Activated T-cell treated with anti-CD3 and anti-CD28 coated beads, Interleukin-2, amount 50 U/mL, for 24 hours (primary cell): ENCODE measurements at places on chromosomes 1 and 21.

DNA sequence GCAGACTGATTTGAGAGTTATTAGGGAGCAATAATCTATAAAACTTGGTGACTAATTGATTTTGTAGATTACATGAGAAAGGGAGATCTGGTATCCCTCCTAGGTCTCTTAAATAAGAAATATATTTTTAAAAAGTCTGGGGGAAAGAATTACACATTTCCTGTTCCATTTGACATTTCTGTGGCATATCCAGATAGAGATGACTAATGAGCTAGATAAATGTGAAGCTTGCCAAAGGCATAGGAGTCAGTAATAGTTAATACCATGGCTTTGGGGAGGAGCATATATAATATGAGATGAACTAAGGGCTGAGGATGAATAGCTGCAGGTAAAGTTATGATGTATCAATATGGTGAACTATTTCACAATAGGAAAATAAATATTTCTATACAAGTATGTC, 663.7 kb downstream of the PTPRC start:
- peaks cover 23% of the 10 kb centered on the region for H3K4me1 ChIP-seq
- no peak for DNase-seq
- H3K36me3 ChIP-seq = no peaks in the 10 kb centered on the region
- H3K4me3 ChIP-seq = no peak overlapping the region

DNA sequence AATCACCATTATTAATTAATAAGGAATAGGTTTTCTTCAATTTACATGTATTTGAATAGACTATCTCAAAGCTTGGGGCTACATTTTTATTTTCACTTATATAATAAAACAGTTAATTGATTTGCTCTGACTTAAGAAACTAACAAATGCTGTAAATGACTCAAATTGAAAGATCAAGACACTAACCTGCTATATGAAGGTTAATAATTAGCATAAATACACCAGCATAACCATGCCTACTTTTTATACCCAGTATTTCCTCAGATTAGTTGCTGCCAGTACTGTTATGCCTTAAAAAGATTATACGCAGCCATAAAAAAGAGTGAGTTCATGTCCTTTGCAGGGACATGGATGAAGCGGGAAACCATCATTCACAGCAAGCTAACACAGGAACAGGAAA, 1545.1 kb downstream of the AMY1C start:
- no peak overlapping the region for H3K27ac ChIP-seq
- no peaks in the 10 kb centered on the region for H3K36me3 ChIP-seq
- no peaks in the 10 kb centered on the region for H3K4me1 ChIP-seq
- no peak for DNase-seq
- no peak overlapping the region for H3K4me3 ChIP-seq
- no peaks in the 10 kb centered on the region for H3K27me3 ChIP-seq

GRCh38 chr1:20250340-20250989, 40.2 kb upstream of the VWA5B1 start:
- H3K4me1 ChIP-seq = peaks cover 26% of the 10 kb centered on the region
- no peak for DNase-seq
- no peak overlapping the region for H3K4me3 ChIP-seq
- H3K27ac ChIP-seq = no peak overlapping the region
- H3K27me3 ChIP-seq = peaks cover 6% of the 10 kb centered on the region
- H3K36me3 ChIP-seq = no peaks in the 10 kb centered on the region

GRCh38 chr1:206925106-206925736, 3.5 kb upstream of the FCMR start:
- no peaks in the 10 kb centered on the region for H3K27me3 ChIP-seq
- no peak for DNase-seq
- H3K27ac ChIP-seq = no peak overlapping the region
- H3K4me3 ChIP-seq = no peak overlapping the region
- H3K36me3 ChIP-seq = peaks cover 10% of the 10 kb centered on the region
- peaks cover 26% of the 10 kb centered on the region for H3K4me1 ChIP-seq

DNA sequence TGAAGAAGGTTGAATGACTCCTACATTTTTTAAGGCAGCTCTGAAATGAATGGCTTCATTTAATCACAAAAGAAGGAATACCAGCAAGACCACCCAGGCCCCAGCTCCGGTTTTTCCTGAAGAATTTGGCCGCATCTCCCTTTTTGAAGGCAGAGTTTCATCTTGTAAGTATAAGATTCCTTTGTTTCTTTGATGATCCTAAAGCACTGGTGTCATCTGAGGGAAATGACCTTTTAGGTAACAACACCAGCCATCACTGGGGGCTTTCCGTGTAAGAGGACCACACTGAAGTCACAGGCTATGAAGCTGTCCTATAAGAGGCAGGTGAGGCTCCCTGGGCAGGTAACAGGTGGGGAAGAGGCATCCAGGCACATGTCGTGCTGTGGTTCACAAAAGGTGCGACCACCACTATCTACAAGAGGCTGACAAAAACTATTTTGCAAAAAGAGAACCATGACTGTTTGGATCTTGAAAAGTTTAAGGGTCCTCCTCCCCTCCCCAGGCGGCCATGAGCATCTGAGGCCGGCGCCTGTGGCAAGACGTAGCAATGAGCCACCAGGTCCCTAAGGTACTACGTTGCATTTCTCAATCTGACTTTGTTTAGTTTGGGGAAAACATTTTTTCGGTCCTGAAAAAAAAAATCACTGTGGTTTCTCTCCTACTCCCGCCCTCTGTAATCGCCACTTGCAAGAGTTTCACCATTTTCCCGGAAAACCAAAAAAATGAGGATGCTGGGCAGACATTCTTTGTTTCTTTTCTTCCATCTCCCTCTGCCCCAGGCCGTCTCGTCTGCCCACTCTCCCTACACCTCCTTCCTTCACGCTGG, 46.3 kb upstream of the IRF2BP2 start:
- H3K36me3 ChIP-seq = no peaks in the 10 kb centered on the region
- no peaks in the 10 kb centered on the region for H3K27me3 ChIP-seq
- no peak for DNase-seq
- peaks cover 15% of the 10 kb centered on the region for H3K4me1 ChIP-seq
- H3K4me3 ChIP-seq = no peak overlapping the region
- peak overlapping the region; percentile 79 for H3K27ac ChIP-seq

DNA sequence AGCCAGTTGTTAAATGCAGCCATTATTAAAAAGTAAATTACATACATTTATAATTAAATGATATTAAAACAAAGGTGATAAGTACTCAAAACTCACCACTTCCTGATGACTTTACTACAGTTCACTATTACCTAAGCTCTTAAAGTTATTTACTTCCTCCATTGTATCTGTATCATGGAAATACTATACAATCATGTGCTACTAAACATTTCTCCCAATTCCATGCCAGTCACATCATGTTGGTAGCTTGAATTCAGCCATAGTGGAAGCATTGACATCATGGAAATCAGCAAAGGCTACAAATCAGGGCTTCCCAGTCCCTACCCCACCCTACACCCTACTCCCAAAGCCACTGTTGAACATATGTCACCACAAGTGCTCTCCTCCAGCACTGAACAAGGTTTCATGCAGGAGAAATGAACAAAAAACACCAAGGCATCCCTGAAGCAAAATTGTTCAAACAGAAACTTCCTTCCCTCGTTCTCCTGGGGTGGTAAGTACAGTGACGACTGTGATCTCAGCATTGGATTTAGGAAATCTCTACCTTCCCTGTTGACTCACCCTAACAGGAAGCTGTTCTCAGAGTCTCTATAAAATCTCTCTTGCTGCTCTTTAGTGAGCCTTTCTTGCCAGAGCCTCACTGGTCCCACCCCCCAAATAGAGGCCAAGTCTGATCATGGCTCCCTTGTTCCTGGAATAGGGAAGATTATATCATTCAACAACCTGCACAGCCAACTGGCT, 12.7 kb downstream of the VSIG8 start:
- no peak overlapping the region for H3K27ac ChIP-seq
- H3K4me3 ChIP-seq = no peak overlapping the region
- H3K36me3 ChIP-seq = no peaks in the 10 kb centered on the region
- no peak for DNase-seq

DNA sequence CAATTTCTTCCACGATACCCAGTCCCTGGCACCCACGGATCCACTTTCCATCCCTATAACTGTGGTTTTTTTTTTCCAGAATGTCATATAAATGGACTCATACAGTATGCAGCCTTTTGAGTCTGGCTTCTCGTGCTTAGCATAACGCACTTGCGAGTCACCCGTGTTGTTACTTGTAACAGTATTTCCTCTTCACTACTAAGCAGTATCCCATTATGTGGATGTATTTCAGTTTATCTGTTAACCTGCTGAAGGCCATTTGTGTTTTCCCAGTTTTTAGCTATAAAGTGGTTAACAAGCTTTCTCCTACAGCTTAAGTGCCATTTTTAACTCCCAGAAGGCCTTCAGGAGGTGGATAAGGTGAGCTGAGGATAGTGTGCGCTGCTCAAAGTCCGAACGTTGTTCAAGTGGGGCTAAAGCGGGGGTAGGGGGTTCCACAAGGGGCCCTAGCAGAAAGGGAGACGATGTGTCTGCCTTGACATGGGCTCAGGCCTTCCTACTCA, 829 bp downstream of the ADAR start:
- peaks cover 60% of the 10 kb centered on the region for H3K36me3 ChIP-seq
- DNase-seq = no peak
- peaks cover 82% of the 10 kb centered on the region for H3K4me1 ChIP-seq
- no peaks in the 10 kb centered on the region for H3K27me3 ChIP-seq
- peak overlapping the region; percentile 91 for H3K4me3 ChIP-seq

GRCh38 chr21:33070998-33071769, 1.2 kb downstream of the OLIG1 start:
- H3K27me3 ChIP-seq = peaks cover 87% of the 10 kb centered on the region
- H3K27ac ChIP-seq = no peak overlapping the region
- H3K4me3 ChIP-seq = peak overlapping the region; percentile 72
- H3K4me1 ChIP-seq = peaks cover 21% of the 10 kb centered on the region
- DNase-seq = peak; percentile 51
- no peaks in the 10 kb centered on the region for H3K36me3 ChIP-seq

DNA sequence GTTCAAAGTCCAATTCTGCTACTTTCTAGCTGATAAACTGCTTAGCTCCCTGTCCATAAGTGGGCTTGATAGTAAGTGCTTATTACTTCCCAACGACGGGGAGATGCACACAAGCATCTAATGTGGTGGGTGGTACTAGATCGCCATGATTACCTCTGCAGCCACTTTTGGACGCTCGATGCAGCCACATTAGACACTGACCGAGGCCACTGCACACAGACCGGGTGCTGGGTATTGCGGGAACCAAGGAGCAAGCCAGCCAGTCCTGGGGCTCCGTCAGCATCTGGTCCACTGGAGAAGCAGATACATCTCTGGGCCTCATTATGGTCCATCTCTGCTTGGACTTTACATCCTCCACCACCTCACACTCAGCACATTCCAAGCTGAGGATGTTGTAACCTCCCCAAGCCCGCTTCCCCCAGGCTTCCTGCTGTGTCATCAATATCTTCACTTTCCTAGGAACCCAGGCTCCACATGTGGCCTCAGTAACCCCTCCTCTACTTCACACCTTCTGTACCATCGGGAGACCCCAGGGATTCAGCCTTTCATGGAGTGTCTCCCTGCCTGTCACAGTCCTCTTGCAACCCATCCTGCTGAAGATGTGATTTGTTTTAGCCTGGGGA, 48.2 kb downstream of the RHOU start:
- H3K36me3 ChIP-seq = no peaks in the 10 kb centered on the region
- no peak overlapping the region for H3K4me3 ChIP-seq

DNA sequence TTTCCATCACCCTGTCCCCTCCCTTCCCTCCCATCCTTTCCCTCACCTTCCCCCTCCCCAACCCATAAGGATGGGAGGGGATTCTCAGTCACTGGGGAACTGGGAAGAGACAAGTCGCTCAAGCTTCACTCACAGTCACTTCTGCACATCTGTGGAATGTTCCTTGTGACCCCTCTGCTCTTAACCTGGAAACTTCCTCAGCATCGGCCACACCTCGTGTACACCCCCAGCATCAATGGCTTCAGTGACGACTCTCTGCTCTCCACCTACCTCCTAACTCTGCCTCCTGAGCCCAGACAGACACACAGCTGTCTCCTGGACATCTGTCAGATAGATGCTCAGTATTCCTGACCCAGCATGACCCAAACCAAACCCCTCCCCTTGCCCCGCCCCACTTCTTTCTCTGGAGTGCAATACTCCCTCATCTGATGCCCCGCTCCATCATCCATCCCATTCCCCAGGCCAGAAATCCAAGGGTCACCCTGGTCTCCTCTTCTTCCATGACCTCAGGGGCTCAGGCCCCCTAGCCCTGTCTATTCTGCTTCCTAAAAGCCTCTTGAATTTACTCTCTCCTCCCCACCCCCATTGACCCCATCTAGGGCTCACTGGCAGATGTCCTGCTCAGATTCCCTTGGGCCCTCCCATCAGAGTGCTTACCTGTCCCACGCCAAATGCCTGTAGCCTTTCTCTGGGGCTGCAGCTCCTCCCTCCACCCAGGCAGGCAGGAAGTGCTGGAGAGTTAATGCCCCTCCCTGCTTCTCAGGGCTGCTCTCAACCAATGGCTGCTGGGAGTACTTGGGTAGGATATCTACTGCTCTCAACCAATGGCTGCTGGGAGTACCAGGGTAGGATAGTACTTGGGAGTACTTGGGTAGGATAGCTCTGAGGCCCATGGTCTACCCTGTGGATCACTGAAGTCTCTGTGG, 83.1 kb upstream of the CSF3R start:
- no peaks in the 10 kb centered on the region for H3K36me3 ChIP-seq
- no peak overlapping the region for H3K4me3 ChIP-seq
- H3K4me1 ChIP-seq = no peaks in the 10 kb centered on the region
- no peaks in the 10 kb centered on the region for H3K27me3 ChIP-seq

GRCh38 chr1:58839846-58840835, 56.3 kb upstream of the JUN start:
- DNase-seq = no peak
- no peaks in the 10 kb centered on the region for H3K36me3 ChIP-seq
- H3K4me1 ChIP-seq = no peaks in the 10 kb centered on the region

DNA sequence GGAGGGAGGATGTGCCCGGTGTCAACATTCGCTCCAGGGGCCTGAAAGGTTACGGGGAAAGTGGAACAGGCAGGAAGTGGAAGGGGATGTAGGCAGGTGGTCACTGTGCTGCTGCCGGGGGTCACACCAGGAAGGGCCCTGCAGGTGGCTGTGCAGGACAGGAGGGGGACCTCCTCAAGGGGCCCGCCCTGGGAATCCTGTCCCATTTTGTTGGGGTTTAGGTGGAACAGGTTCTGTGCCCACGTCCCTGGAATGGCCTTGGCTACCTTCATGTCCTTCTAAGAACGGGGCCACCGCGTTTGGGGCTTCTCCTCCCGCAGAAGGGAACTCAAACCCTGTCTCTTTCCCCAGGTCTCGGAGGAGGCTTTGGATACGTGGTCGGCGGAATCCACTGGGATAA, 11.9 kb downstream of the SLC45A1 start:
- no peak for DNase-seq
- H3K36me3 ChIP-seq = no peaks in the 10 kb centered on the region
- H3K27ac ChIP-seq = no peak overlapping the region
- no peaks in the 10 kb centered on the region for H3K4me1 ChIP-seq

- H3K4me1 ChIP-seq = no peaks in the 10 kb centered on the region
- H3K27ac ChIP-seq = no peak overlapping the region
- no peaks in the 10 kb centered on the region for H3K36me3 ChIP-seq
- peaks cover 37% of the 10 kb centered on the region for H3K27me3 ChIP-seq
- no peak for DNase-seq
These were observed 22.9 kb downstream of the ADAM30 start for GRCh38 chr1:119873135-119874015.

DNA sequence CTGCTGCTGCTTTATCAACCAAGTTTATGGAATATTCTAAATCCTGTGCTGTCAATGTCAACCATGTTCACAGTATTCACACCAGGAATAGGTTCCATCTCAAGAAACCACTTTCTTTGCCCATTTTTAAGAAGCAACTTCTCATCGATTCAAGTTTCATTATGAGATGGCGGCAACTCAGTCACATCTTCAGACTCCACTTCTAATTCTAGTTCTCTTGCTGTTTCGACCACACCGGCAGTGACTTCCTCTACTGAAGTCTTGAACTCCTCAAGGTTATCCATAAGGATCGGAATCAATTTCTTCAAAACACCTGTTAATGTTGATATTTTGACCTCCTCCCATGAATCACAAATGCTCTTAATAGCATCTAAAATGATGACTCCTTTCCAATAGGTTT, 39.7 kb upstream of the IFNLR1 start:
- H3K36me3 ChIP-seq = no peaks in the 10 kb centered on the region
- H3K27me3 ChIP-seq = peaks cover 22% of the 10 kb centered on the region
- H3K27ac ChIP-seq = no peak overlapping the region
- peaks cover 14% of the 10 kb centered on the region for H3K4me1 ChIP-seq
- no peak for DNase-seq
